Stimulated activated CD4-positive, alpha-beta T cell treated with anti-CD3 and anti-CD28 coated beads, Interleukin-12 subunit alpha, Interleukin-12 subunit beta, amount 100 ng/mL, for 48 hours (primary cell): ENCODE measurements at places on chromosomes 5 and 9.

- DNase-seq: no peak
Observed at GRCh38 chr5:39721394-39721793, 296.6 kb upstream of the DAB2 start.

GRCh38 chr5:36696059-36696673 lies 89.8 kb downstream of the SLC1A3 start:
- DNase-seq: peak; percentile 27

DNA sequence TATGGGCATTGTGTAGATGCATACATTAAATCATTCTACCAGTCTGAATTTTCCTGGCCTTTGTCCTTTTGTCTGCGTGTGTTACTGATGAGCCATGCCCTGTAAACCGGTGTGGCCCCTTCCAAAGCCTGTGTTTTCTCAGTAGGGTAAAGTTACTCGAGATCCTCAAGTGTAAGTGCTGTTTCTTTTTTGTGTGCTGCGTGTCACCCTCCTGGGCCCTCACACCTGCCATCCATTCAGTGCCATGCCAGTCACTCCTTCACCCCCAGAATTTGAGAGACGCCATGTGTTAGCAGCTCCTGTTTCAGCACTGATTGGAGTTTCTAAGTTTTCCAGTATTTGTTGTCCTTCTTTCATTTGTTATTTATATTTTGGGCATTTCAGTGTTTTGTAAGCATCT lies 288.2 kb downstream of the FANCC start:
- DNase-seq: no peak

- DNase-seq: no peak
Observed at GRCh38 chr9:108803428-108804065, 52.2 kb downstream of the ACTL7B start.

- DNase-seq: no peak
Observed at GRCh38 chr5:154369682-154370081, 76.1 kb upstream of the SAP30L start.

GRCh38 chr9:131995382-131995781 lies 84.3 kb downstream of the MED27 start:
- DNase-seq: no peak

GRCh38 chr5:93601071-93601801 lies 18.2 kb downstream of the NR2F1 start:
- DNase-seq: no peak

- no peak for DNase-seq
Observed at GRCh38 chr5:61352612-61353156, 20.6 kb downstream of the ZSWIM6 start.

GRCh38 chr9:133523106-133523505 lies 1.7 kb downstream of the MYMK start:
- DNase-seq: no peak

DNA sequence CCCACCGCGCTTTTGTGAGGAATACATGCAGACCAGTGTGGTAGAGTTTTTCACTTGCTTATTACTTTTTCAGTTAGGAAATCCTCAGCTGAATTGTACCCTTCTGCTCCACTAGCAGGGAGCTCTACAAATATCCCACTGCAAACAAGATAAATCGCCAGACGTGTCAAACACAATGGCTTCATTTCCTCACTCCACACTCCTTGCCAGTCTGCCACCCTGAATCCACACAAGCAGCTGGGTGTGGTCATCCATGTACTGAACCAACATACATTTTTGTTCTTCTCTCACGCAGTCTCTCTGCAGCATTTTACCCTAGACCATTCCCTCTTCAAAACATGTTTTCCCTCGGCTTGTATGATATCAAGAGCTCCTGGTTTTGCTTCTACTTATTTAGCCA lies 3.7 kb upstream of the ROR2 start:
- no peak for DNase-seq

DNA sequence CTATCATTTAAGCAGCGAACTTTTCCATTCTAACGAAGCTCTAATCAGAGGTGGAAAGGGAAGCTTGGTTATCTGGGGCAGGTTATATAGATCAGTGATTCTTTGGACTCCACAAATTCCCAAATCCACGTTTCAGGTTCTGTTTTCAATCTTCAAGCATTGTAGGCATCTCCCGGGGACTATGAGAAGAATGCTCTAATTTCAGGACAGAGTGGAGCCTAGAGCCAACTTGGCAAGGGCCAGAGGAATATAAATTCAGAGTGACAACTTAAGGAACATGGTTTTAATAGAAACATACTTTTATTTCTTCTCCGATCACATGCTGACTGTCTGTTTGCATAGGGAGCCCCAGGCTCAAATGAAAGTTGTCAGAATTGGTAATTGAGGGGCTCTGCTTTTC lies 514.0 kb upstream of the KLF4 start:
- DNase-seq: no peak

DNA sequence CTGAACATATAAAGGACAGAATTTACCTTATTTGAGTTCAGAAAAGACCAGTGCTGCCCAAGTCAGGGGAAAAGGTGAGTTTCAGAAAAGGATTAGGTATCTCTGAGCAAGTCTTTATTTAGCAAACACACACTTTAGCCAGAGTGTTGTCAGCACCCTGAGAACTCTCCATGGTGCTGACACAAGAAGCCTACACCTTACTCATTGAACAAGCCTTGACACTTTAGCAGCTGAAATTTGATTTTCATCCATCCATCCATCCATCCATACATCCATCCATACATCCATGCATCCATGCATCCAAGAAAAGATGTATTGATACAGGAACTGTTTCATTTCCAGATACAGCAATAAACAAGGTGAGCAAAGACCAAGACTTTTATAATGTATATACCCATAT lies 311.2 kb downstream of the TRIM32 start:
- no peak for DNase-seq

DNA sequence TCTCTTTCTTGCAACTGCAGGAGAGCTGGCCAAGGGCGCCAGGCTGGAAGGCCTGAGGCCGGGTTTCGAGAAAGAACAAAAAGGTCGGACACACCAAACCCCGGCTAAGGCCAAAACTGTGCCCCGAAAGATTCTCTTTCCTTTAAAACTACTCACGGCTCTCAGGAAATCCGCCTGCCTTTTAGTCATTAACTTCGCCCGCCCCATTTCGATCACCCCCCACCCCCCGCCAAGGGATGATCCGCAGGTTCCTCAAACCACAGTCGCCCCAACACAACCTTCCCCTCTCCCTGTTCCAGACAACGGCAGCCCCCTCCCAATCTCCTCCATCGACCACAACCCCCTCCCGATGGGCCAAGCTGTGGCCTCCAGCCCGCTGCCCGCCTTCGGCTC lies 536 bp downstream of the FEM1C start:
- peak; percentile 43 for DNase-seq

- DNase-seq: no peak
Observed at GRCh38 chr9:32486839-32487562, 39.0 kb downstream of the RIGI start.

DNA sequence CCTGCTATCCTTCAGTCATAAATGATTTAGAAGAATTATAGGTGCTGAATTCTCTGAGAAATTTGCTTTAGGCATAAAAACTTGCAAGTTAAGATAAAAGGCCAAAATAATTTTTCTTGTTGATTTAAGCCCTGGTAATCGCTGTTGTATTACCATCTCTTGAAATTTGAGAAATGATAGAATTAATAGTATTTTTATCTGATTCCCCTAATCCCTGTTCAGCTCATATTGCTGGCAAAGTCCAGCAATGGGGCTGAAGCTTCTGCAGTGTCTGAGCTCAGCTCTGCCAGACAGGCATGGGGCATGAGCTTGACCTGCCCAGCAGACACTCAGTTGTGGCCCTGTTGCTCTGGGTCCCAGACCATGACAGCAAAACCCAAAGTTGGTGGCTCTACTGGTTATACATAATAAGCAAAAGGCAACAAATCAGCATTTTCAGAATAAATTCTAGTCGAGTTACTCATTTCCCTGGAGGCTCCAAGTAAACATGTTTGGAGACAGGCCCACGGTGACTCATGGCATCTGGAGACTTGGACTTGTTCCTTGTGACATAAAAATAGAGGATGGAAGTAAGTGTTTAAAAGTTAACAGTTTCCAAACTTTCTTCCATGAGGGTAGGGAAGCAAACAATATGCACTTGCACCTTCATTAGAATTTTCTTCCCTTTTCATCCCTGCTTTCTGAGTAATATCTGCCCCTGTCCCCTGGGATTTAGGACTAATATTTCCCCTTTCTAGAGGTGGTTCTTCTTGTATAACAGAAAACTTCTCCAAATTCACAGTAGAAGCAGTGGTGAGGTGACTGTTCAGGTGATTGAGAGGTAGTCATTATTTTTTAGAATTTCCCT lies 60.2 kb upstream of the SLC2A8 start:
- DNase-seq: no peak

GRCh38 chr9:112502175-112502946 lies 15.7 kb downstream of the KIAA1958 start:
- no peak for DNase-seq

- DNase-seq: no peak
Observed at GRCh38 chr9:30630459-30630858, 1754.0 kb upstream of the ACO1 start.

- no peak for DNase-seq
Observed at GRCh38 chr9:127642082-127642740, 30.1 kb downstream of the STXBP1 start.

DNA sequence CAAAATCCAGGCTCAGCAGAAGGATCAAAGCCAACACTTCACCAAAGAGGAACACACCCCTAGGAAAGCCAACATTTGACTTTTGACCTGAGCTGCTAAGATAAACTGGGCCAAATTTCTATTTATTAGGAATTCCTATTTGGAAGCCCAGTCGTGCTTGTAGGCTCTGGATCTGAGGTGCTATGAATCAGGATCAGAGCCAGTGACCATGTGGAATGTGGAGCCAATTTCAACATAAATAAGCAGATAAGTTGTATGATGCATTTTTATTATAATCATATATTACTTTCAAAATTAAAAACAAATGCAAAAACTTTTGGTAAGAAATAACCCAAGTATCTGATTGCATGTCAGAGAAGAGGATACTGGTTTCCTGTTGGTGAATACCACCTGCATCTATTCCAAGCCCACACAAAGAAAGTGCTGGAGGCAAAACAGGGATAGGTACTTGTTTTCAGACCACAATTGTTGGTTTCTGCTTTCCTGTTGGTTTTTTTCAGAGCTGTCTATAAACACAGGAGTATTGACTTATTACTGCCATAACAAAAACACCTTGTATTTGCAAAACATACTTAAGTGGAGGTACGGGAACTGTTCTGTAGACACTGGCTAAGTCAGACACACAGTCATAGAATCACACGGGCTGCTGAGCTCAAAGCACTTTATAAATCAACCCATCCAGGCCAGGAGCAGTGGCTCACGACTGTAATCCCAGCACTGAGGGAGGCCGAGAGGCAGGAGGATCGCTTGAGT lies 52.8 kb downstream of the ARL15 start:
- no peak for DNase-seq

- no peak for DNase-seq
Observed at GRCh38 chr5:17223367-17224185, 6.1 kb downstream of the BASP1 start.

GRCh38 chr5:169248996-169249395 lies 51.9 kb downstream of the SLIT3 start:
- no peak for DNase-seq

- DNase-seq: no peak
Observed at GRCh38 chr5:42887097-42887496, 75.4 kb upstream of the SELENOP start.
